Right kidney (tissue), 9 donors: ENCODE measurements at places on chromosomes 11 and 22.

DNA sequence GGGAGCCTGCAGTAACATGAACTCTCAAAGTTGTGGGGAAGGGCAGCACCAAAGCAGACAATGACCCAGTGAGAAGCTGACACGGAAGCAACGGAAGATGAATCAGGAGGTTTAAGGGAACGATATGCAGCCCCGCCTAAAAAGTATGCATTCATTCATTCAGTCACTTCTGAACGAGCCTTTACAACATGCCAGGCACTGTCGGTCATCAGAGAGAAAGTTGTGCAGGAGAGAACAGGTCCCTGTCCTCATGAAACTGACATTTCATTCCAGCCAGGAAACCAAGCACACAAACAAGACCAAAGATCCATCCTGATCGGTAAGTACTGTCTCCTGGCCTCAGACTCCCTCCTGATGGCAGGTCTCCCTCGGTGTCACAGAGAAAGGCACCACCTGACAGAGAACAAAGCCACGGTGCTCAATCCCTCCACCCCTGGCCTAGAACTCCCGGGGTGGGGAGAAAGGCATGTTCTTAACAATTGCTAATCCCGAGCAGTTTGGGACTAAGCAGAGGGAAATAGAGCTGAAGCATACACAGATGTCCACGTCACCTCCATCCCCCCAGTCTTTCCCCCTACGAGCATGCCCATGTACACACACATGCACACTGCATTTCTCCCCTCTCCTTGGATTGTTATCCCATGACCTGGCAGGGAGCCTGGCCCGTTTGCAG, 49.3 kb downstream of the LRFN4 start:
- DNase-seq, result no peak

DNA sequence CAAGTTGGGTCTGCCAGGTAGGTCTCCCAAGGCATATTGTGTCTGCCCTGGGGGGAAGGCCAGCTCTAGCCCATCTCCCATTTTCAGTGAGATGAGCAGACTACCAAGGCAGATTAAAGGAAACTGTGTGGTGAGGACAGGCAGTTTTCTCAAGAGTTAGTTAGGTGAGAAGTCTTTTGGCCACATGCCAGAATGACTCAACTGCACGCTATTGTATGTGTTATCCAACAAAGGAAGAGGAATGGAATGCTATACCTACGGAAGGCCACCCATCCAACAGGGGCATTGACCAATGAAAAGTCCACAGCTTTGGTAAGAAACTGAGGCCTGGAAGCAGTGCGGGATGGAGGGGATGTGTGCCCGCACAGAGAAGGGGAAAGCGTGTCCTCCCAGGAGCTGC, 941.7 kb downstream of the NTM start:
- no peak for DNase-seq

GRCh38 chr22:50505776-50506610, 1.5 kb downstream of the LMF2 start:
- no peak for DNase-seq

- DNase-seq, result no peak
Observed at GRCh38 chr11:122024278-122024677, 91.7 kb downstream of the BLID start.

GRCh38 chr22:27066856-27067255, 409.5 kb downstream of the MIAT start:
- DNase-seq, result no peak
